ENCODE measurements at places on chromosomes 7 and 10. TPM values are rescaled to one million over a fixed set of nuclear protein-coding genes. Genes with fewer than 3 reads are reported as not detected.

DNA sequence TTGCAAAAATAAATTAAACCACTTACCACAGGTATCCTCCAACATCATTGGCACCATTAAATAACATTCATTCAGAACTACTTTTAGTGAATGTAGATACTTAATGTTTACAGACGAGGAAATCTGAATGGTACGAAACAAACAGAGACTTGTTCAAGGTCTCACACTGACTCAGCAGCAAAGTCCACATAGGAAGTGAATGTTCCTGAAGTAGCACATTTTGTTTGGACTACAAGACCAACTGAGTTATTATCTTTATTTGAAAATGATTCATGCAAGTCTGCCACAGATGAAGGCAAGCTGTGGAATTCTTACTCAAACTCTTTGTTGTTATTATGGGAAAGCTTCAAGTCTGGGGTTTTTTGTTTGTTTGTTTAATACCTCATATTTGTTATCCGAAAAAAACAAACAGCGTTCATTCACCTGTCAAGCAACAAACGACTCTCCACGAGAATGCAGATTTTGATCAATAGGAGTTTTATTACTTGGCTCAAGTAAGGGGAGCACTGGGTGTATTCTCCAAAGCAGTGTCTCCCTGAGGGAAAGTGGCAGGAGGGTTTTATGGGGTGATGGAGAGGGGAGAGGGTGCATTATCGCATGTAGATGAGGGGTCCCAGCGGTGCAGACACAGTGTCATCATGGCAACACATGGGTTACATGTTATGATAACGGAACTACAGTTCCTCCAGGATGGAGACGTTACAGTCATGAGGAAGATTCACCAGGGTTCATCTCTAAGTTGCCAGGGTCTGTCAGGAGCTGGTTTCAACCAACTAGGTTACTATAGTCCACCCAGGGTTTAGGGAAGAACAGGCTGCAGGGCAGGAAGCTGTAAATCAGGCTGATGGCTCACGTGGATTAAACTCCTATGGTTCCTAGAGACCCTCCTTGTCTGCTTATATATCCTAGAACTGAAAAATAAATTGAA is 147.7 kb upstream of the AKR1E2 start:
- DNase-seq: peak; percentile 78

NODAL gene
- total RNA-seq: not detected

DNA sequence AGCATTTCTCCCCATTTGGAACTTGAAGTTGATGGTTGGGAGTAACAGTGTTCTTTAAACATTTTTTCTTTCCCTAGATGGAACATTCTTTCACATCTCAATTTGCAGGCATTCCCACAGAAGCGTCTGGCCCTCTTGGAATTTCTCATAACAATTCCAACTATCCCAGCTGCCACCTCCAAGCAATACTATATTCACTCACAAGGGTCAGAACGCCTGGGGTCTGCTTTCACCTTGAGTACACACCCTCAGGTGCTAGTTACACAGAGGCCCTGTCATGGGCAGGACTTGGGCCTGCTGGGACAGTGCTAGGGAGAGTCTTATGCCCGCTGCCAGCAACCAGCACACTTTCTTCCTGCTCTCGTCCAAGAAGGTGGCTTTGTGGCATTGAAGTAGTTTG is 136.5 kb downstream of the JCAD start:
- DNase-seq: no peak

- DNase-seq: no peak
Measured at GRCh38 chr7:44139311-44140010, 1.7 kb downstream of the MYL7 start.

DNA sequence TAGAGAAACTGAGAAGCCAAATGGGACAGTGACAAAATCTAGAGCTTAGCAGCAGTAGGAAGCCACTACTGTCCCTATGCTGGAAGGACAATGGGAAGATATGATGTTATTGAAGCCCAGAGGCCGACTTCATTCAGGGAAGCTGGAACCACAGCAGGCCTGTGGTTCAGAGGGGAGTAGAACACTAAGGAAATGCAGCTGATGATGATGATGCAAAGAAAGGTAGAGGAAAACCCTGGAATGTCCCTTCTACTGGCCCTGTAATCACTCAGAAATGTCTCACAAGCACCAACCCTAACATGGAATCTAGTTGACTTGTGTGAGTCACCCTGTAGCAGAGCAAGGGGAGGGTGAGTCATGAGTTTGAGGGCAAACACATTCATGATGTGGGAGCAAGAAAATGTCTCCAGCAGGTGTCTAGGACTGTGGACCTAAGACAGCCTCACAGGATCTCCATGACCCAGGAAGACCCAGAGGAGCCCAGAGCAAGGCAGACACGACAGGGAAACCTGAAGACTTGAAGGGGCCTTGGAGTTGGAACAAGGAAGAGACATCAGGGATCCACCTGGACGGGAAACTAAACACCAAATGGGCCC is 37.0 kb upstream of the LRRC17 start:
- DNase-seq: peak; percentile 100

LIPF gene
- not detected for total RNA-seq

NAT16 gene
- not detected for total RNA-seq

SPDYE18 gene
- total RNA-seq: not detected

- peak; percentile 54 for DNase-seq
Measured at GRCh38 chr7:34759477-34760125, 101.6 kb downstream of the NPSR1 start.

PNLIP gene
- total RNA-seq: not detected

DNA sequence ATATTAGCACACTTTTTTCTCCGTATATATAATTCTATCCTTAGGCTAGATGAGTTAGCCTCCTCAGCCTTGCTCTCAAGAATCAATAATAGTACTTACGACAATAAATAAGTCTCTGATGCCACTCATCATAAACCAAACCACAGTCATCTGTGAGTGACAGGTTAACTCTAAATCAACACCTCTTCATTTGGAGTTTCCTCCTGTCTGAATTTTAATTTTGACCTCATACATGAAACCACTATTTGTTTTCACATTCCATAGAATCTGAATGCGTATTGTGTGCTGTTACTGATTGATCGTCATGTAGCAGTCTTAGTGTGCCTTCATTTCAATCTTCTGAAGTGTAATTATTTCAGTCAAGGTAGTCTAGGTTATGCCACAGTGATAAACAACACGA is 85.8 kb downstream of the HGF start:
- no peak for DNase-seq

DNA sequence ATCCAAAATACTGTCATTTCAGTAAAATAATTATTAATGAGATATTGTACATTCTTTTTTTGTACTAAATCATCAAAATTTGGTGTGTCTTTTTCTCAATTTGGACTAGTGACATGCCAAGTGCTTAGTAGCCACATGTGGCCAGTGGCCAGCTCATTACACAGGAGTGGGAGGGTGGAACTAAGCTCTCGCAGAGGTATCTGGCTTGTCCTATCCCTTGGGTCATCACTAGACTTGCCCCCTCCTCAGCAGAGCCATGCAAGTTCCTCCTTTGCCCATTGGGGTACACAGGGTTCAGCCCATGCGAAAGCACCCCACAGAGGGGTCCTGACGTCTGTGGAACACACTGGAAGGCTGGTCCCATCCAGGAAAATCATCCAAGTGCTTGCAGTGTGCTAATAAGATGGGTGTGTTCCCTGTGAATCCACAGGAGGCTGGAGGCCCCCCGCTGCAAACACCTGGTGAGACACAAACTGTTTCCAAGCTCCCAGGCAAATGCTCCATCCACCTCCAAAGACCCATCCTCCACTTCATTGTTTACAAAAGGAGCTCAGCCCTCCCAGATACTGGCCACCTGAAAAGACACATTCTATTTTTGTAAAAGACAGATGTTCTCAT is 1.3 kb downstream of the ARHGAP22 start:
- peak; percentile 25 for DNase-seq

C10orf143 gene
- not detected for total RNA-seq

GRCh38 chr10:122348935-122349361 is 25.6 kb upstream of the PLEKHA1 start:
- DNase-seq: no peak

DNA sequence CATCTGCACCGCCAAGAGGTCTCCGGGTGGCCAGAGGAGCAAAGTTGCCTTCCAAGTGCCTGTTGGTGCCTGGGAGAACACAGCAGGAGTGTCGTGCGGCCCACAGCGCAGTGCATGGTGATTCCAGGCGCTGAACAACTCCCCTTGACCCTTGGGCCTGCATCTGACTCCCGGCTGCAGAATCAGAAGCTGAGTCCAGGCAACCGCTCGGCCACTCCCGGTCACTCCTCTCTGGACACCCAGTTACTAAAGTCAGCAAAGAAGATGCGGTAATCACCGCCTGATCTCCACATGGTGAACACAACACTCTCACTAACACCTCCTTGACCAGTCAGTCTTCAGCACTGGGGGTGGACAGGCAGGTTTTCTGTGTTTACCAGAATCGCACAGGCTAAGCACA is 35.5 kb downstream of the SCD start:
- no peak for DNase-seq

DNA sequence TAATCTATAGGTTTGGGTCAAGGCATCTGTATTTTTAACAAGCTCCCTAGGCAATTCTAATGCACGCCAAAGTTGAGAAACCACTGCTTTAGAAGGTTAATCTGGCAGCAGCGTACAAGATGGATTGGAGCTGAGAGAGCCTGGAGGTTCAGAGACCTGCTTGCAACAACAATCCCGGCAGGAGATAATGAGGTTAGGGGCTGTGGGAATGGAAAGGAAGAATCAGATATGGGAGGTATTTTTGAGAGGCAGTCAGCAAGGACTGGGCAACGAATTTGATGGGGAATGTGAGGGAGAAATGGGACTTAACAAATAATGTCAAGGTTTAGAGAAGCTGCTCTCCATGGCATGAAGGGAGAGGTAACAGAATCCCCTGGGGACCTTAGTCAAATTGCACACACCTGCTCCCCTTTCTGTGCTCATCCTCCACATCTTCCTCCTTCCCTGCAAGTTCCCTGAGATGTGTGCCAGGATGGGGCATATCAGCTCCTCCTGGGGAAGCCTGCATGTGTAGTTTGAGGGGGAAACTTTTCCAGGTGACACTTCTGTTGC is 731.0 kb upstream of the GALNT17 start:
- no peak for DNase-seq

DNA sequence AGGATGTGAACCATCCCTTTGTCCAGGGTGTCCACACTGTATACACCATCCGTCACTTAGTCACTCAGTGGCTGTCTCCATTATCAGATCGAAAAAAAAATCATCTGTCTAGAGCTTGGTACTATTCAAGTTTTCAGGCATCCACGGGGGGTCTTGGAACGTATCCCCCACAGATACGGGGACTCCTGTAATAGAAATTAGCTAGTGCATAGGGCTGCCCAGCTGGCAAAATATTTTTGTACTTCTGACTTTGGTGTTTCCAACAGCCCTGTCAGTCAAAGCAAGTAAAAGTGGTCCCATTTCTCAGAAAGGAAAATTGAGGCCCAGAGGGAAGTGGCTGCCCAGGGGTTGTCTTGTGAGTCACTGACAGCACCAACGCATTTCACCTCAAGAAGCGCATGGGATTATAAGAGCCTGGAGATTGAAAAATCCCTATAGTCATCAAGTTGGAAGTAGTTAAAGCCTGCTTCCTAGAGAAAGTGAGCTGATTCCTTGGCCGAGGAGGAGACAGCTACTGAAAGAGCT is 52.1 kb upstream of the SLC29A3 start:
- no peak for DNase-seq

- DNase-seq: no peak
Measured at GRCh38 chr7:82506208-82506607, 62.6 kb upstream of the CACNA2D1 start.

TUBAL3 gene
- not detected for total RNA-seq

GRCh38 chr10:91420868-91421267 is 10.7 kb downstream of the HECTD2 start:
- peak; percentile 80 for DNase-seq

Measured in M059J (cell line).